Uterus (tissue), 4 donors: ENCODE measurements at places on chromosomes 2 and 18. TPM values are rescaled to one million over a fixed set of nuclear protein-coding genes. Genes with fewer than 3 reads are reported as not detected.

ODC1 gene
- 39.5 TPM for total RNA-seq

GRCh38 chr2:172409042-172409441 is 18.3 kb upstream of the ITGA6 start:
- DNase-seq = no peak

GRCh38 chr18:62183578-62184195 is 3.2 kb downstream of the PIGN start:
- DNase-seq = peak; percentile 20

- no peak for DNase-seq
Measured at GRCh38 chr2:154331784-154332183, 366.7 kb upstream of the KCNJ3 start.

DNA sequence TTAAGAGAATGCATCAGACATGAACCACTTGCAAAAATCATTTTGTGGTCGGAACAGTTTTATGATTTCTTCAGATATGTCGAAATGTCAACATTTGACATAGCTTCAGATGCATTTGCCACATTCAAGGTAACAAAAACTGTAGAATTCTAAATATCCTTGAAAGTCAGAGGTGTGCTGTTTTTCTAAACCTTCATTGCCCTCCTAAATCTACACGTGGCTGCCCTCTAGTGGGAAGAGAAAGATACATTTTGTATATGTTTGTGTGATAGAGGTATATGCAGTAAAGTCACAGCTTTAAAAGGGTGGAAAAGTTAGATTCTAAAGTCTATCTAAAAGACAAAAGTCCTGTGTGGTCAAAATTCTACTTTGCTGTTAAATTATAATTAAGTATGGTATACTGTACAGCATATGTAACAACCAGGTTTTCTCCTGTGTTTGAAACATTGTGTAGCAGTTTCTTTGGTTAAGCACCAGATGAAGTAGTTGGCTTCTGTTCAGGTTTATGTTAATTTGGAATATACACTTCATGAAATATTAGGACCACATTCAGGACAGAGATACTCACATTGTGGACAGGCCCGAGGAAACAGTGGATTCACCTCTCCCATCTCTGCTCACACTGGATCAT is 65.9 kb upstream of the ITM2C start:
- DNase-seq = no peak

DNA sequence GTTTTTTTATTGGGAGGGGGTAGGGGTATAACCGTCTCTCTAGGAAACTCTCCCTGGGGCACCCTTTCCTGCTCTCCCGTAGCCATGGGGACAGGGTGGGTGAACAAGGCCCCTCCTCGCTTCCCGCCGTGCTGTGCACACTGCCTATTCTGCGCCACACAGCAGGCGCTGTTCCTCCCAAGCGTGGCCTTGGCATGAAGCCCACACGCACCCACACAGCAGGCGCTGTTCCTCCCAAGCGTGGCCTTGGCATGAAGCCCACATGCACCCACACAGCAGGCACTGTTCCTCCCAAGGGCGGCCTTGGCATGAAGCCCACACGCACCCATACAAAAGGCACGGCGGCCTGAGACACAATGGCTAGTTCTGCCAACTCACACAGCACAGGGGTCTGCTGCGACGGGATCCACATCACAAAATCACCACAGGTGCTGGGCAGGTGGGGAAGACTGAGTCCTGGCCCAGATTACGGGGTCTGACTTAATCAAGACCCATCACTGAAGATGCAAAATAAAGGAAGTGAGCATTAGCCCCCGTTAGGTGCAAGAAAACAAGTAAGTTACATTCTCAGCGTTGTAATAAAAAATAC is 46.6 kb upstream of the TPO start:
- DNase-seq = no peak
